ENCODE measurements at places on chromosomes 13 and 19. TPM values are rescaled to one million over a fixed set of nuclear protein-coding genes. Genes with fewer than 3 reads are reported as not detected.
A peak's percentile ranks its signal among the peaks of the same experiment; 100 is the strongest.

The FXYD1 gene
- 95.8 TPM for total RNA-seq

The UBE2S gene
- total RNA-seq: 19.2 TPM

The WDR18 gene
- total RNA-seq: 36.2 TPM

The FXYD5 gene
- total RNA-seq: 17.9 TPM

The ZNF506 gene
- total RNA-seq: 24.6 TPM

The MYBPC2 gene
- total RNA-seq: not detected

GRCh38 chr13:24148414-24149235, 11.9 kb upstream of the SPATA13 start:
- H3K4me3 ChIP-seq: no peak overlapping the region
- no peaks in the 10 kb centered on the region for H3K27me3 ChIP-seq
- no peak for DNase-seq

DNA sequence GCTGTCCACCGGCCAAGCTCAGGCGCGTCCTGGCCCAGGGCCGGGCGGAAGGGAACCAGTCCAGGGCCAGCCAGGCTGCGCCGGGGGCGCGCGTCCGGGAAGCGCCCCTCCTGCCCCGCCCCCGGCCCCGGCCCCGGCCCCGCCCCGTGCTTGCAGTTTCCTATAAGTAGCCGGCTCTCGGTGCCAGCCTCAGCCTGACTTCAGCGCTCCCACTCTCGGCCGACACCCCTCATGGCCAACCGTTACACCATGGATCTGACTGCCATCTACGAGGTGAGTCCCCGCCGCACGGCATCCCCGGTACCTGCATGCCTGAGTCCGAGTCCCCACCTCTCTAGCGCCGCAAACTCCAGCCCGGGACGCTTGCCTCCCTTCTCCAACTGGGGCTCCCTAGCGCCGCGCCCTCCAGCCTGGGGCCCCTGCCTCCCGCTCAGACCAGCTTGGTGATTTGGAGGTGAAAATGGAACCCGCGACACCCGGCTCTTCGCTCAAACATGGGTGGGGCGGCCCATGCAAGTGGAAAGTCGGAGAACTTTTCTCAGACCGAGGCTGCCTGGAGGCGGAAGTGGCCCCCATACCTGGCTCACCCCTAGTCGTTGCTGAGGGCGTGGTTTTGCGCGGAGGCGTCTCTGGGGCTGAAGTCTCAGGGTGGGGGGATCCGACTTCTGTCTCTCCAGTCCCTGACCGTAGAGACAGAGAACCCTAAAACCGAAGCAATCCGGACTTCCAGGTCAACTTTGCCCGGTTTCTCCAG, at the start of gene ZFP36:
Gene ZFP36 (plus strand): TSS at position 192 of the 754 bp plus-strand sequence. CDS start 58 bp downstream, at position 250.
- H3K4me3 ChIP-seq: peak within 1 kb of the TSS; percentile 97
- peak within 1 kb of the TSS; percentile 98 for H3K27ac ChIP-seq
- peaks cover 8% of the 10 kb centered on the region for H3K4me1 ChIP-seq
- DNase-seq: peak; percentile 95
- no peaks in the 10 kb centered on the region for H3K36me3 ChIP-seq

- no peak overlapping the region for H3K27ac ChIP-seq
- H3K4me3 ChIP-seq: no peak overlapping the region
- no peak for DNase-seq
- H3K27me3 ChIP-seq: no peaks in the 10 kb centered on the region
- no peaks in the 10 kb centered on the region for H3K36me3 ChIP-seq
These were observed 26.2 kb downstream of the TMED1 start for GRCh38 chr19:10809651-10810285.

- H3K4me1 ChIP-seq: peaks cover 4% of the 10 kb centered on the region
- H3K36me3 ChIP-seq: no peaks in the 10 kb centered on the region
- H3K27me3 ChIP-seq: no peaks in the 10 kb centered on the region
- no peak for DNase-seq
- H3K27ac ChIP-seq: no peak overlapping the region
- no peak overlapping the region for H3K4me3 ChIP-seq
These were observed 675.8 kb downstream of the DIAPH3 start for GRCh38 chr13:59487883-59488282.

GRCh38 chr13:98544104-98544710, 32.7 kb downstream of the STK24 start:
- DNase-seq: no peak
- no peak overlapping the region for H3K4me3 ChIP-seq
- H3K4me1 ChIP-seq: peaks cover 18% of the 10 kb centered on the region
- H3K36me3 ChIP-seq: no peaks in the 10 kb centered on the region
- H3K27me3 ChIP-seq: no peaks in the 10 kb centered on the region

- H3K4me1 ChIP-seq: peaks cover 2% of the 10 kb centered on the region
- H3K27me3 ChIP-seq: no peaks in the 10 kb centered on the region
- no peak overlapping the region for H3K27ac ChIP-seq
- no peak for DNase-seq
- no peaks in the 10 kb centered on the region for H3K36me3 ChIP-seq
These were observed 184.3 kb upstream of the TSC22D1 start for GRCh38 chr13:44760434-44760833.

DNA sequence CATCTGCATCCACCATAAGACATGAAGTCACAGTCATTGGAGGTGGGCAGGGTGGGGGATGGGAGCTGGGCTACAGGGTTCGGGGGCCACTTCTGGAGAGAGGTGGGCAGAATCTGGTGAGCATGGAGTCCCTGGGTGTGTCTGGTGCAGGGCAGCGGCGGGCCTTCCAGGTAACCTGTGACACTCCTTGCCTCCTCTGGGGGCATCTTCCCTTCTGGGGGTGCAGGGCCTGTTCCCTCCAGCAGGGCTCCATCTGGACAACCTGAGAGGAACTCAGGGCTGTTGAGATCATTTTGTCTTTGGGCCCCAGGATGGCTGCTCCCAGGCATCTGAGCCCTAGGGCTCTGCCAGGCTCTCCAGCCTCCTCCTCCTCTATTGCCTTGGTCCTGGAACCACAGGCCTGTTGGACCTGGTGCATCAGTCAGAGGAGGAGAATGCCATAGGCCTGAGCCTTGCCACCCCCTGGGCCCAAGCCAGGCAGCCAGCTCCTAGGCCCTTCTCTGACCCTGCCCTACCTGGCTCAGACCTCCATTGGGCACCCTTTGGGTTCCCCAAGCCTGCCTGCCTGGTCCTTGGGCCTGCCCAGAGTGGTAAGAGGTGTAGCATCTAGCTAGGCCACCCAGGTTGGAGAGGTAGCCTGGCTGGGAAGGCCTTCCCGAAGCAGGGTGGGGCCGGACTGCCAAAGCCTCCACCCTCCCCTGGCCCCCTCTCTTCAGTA, 13.4 kb downstream of the LYL1 start:
- H3K27ac ChIP-seq: peak overlapping the region; percentile 87
- H3K27me3 ChIP-seq: no peaks in the 10 kb centered on the region
- H3K4me3 ChIP-seq: no peak overlapping the region

- peak overlapping the region; percentile 64 for H3K4me3 ChIP-seq
- no peaks in the 10 kb centered on the region for H3K36me3 ChIP-seq
- peaks cover 16% of the 10 kb centered on the region for H3K4me1 ChIP-seq
- DNase-seq: no peak
- no peaks in the 10 kb centered on the region for H3K27me3 ChIP-seq
These were observed 1.9 kb downstream of the LDLR start for GRCh38 chr19:11090997-11091702.

DNA sequence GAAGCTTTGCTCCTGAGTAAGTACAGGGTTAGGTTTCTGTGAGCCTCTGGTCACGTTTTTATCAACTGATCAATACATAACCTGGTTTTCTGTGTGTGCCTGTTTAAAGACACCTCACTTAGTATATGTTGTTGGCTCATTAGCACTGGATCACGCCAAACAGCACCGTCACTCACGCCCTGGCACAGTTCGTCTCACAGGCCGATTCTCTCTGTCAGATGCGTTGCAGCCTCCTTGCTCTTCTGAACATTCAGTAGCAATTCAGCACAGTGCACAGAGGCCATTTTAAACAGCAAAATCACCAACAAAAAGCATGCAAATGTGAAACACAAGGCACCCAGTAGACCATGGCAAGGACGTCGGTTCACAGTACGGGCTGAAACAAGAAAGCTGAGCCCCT, 288.5 kb downstream of the IRS2 start:
- H3K4me3 ChIP-seq: no peak overlapping the region
- no peaks in the 10 kb centered on the region for H3K27me3 ChIP-seq

- H3K27ac ChIP-seq: no peak overlapping the region
- H3K36me3 ChIP-seq: no peaks in the 10 kb centered on the region
- H3K4me3 ChIP-seq: no peak overlapping the region
- DNase-seq: no peak
- no peaks in the 10 kb centered on the region for H3K27me3 ChIP-seq
These were observed 20.3 kb upstream of the SLITRK6 start for GRCh38 chr13:85819513-85819912.

DNA sequence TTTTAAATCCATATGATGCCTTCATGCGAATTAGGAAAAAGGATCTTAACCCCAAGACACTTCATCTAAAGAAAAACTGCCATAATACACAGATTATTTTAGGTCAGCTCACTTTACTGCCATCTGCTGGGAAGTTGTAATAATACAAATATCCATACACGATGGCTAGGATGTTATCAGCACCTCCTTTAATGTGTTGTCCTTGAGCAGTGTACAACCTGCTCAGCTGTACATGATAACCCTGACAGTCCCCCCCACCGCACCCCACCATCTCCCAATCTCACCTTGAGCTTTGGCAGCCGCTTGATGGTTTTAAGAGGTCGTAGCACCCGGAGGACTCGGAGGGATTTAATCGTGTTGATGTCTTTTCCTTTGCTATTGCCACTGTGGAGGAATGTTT, 112.2 kb downstream of the IER2 start:
- H3K27ac ChIP-seq: no peak overlapping the region
- DNase-seq: no peak
- H3K4me3 ChIP-seq: no peak overlapping the region
- H3K4me1 ChIP-seq: no peaks in the 10 kb centered on the region

- no peaks in the 10 kb centered on the region for H3K36me3 ChIP-seq
- no peak for DNase-seq
- no peaks in the 10 kb centered on the region for H3K27me3 ChIP-seq
- H3K4me1 ChIP-seq: peaks cover 5% of the 10 kb centered on the region
- H3K27ac ChIP-seq: no peak overlapping the region
- H3K4me3 ChIP-seq: no peak overlapping the region
These were observed 155.8 kb upstream of the FNDC3A start for GRCh38 chr13:48819899-48820298.
